ENCODE measurements at places on chromosomes 4 and X.

DNA sequence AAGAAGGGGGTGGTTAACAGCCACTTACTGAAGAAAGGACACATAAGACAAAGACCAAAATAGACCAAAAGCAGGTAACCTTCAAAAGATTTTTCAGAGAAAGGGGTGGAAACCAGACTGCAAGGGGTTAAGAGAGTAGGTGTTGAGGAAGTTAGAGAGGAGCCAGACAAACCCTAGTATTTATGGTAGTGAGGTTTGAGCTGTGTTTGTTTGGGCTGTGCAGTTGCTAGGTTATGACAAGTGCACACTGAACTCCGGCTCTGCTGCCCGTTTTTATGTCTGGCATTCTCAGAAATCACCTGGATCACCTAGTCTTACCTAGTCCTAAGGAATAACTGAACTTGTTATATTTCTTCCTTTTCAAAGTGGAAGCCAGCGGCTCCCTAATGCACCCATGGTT lies 22.9 kb upstream of the G3BP2 start:
- peak; percentile 50 for DNase-seq

GRCh38 chrX:75546724-75547511 lies 24.1 kb upstream of the ZDHHC15 start:
- DNase-seq, result no peak

DNA sequence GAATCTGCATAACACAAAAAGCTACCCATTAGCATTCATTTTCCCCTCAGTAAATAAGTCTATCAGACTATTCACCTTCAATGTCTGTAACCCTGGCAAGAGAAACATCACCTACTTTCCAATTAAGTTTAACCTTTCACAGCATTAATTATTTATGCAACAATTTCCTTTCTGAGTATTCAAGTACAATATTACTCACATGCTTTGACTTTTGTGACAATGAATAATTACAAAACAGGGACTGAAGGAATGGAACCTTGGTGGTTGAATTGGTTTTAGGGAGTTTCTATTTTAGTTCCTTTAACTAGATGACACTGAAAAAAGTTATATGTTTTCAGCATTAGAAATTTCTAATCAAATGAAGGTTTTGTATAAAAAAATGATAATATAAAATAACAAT lies 932.3 kb upstream of the EPHA5 start:
- no peak for DNase-seq

DNA sequence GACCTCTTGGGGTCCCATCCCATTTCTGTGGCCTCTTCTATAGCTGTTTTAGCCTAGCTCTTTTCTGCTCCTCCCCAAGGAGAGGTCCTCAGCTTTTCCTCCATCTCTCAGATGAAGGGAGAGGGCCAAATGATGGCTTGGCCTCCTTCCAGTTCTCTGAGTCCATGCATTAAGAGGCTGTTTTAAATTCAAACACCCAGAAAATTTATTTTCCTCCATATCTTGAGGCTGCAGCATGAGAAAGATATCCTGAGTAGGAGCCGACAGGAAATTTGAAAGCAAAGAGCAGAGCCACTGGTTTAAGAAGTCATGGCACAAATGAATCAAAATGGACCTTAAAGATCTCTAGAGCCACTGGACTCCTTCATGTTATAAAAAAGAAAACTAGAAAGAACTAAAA lies 558.8 kb downstream of the MID1IP1 start:
- no peak for DNase-seq

- no peak for DNase-seq
Observed at GRCh38 chr4:74158466-74159142, 686 bp downstream of the MTHFD2L start.

DNA sequence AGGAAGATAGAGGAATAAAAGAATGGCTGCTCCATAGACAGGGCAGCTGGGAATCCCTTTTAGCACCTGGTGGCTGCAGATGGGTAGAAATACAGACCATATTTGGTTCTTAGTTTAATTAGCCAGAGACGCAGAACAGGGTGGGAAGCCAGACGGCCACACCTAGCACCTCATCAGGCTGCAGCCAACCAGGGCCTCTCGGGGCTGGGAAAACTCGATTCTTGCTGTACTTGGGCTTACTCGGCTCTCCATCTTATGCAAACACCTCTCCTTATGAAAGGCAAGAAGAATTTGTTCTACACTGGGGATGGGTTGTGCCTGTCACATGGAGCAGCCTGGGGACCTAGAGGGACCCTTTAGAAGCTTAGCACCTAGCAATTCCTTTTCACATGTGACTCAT lies 19.7 kb downstream of the IRAK1 start:
- DNase-seq, result no peak

GRCh38 chr4:91519155-91519554 lies 784.6 kb upstream of the GRID2 start:
- DNase-seq, result no peak

GRCh38 chr4:117691572-117692351 lies 342.5 kb upstream of the NDST3 start:
- DNase-seq, result no peak

- DNase-seq, result no peak
Observed at GRCh38 chr4:186104890-186105646, 564 bp downstream of the FAM149A start.

DNA sequence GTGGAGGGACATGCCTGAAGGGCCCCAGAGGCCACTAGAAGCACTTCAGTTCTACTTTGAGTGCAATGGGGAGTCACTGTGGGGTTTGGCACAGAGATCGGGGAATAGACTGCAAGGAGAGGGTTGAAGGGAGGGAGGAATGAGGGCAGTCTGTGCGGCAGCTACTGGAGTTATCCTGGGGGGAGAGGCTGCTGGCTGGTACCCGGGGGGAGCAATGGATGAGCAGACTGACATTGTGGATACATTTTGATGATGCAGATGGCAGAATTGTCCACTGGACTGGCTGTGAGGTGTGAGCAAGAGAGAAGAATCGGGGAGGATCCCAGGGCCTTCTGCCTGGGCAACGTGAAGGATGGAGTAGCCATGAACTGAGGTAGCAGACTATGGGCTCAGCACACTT lies 2.8 kb upstream of the MAMLD1 start:
- DNase-seq, result no peak

DNA sequence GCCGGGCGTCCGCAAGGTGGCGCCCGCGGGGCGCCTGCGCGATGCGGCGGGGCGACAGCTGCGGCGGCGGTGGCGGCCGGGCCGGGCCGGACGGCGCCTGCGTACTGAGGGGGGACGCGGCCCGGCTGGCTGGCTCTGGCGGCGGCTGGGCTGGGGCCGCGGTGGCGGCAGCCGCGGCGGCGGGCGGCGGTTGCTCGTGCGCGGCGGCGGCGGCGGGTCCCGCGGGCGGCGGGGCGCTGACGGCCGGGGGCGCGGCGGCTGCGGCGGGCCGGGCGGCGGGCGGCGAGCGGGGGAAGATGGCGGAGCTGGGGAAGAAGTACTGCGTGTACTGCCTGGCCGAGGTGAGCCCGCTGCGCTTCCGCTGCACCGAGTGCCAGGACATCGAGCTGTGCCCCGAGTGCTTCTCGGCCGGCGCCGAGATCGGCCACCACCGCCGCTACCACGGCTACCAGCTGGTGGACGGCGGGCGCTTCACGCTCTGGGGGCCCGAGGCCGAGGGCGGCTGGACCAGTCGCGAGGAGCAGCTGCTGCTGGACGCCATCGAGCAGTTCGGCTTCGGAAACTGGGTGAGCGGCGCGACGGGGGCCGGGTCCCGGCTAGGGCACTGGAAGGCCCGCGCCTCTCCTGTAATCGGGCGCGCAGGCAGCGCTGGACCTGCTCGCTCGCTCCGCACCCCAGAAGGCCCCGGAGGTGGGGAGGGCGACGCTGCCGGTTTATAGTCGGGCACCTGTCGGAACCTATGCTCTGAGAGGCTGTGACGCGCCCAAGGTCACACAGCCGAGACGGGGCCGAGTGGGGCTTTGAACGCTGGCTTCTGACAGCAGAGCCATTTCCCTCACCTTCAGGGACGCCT lies at the start of gene TADA2B:
Gene TADA2B (plus strand): TSS at position 89 of the 853 bp plus-strand sequence. CDS start 208 bp downstream, at position 297.
- DNase-seq, result peak; percentile 65

- no peak for DNase-seq
Observed at GRCh38 chr4:153679486-153679885, 4.6 kb upstream of the TLR2 start.

DNA sequence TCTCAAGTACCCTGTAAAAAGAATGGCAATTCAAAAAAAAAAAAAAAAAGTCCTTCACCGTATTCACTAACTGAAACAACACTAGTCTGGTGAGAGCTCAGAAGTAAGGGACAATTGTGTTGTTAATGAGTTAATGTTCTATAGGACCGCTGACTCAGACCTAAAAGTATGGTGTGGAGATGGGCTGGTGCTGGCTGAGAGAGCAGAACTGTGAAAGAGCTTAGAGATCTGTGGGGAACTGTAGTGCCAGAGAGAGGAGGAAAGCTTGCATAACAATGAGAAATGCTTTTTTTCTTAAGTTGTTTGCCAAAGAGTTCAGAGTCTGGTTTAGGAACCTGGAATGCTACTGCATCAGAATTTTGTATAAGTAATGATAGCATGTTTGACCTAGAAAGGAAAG lies 65.1 kb downstream of the LHFPL1 start:
- no peak for DNase-seq

DNA sequence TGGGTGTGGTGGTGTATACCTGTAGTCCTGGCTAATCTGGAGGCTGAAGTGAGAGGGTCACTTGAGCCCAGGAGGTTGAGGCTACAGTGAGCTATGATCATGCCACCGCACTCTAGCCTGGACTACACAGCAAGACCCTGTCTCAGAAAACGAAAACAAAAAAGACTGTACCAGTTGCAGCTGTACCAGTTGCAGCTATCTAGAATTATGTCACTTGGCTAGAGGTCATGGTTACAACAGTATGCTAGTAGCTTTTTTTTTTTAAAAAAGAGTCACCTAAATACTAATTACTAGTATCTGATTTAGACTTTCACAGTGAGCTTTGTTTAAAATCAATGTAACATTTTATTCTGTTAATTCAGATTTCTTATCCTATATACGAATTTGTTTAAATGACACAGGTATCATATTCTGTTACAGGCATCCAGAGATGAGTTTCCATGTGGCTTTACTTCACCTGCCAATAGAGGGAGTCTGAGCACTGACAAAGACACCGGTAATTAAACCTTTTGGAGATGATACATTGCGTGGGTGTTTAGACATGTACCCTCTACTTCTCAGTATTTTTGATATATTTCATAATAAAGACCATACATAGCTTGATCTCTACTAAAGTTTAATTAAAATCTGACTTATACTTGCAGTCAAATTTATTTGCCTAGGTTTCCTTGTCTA lies 100.2 kb upstream of the IL13RA1 start:
- DNase-seq, result no peak

DNA sequence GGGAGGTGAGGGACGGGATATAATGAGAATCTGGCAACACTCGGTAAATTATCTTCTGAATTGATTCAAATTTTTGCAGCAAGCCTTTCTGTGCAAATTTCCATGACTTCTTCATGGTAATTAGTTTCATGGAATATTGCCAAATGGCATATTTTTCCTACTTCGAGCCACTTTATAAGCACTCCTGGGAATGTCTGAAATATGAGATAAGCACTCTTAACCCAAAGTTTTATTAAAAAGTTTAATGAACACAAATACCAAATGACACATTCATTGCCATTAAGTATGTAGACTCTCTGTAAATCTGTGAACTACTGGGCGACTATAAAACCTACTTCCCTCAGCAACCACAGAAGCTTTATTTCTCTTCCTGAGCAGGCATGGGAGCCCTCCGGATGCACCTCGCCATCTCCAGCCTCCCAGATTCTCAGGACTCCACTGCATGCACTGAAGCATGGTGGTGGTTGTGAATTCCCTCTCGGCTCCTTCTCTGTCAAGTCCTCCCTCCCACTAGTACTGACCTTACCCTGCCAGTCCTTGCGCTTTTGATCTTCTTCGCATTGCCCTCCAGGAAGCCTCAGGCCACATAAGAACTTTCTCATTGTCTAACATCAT lies 154.4 kb upstream of the RPL34 start:
- no peak for DNase-seq

DNA sequence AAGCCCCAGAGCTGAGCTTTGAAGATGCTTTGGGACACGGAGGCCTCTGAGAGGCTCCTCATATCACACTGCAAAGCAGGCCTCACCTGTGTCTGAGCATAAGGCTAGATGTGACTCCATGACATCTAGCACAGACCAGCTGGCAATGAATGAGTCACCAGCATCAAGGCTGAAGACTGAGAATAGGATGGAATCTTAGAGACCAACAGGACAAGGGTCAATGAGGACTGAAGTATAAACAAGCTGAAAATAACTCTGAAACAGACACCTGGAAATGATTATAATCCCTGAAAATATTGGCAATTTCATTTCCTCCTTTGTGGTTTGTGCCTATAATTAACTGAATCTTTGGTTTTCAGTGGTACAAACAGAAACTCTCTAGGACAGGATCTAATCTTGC lies 87.1 kb upstream of the PRPS1 start:
- DNase-seq, result no peak

- no peak for DNase-seq
Observed at GRCh38 chr4:158895797-158896576, 127.2 kb downstream of the FNIP2 start.

- no peak for DNase-seq
Observed at GRCh38 chrX:47683184-47683828, 24.3 kb upstream of the UXT start.

DNA sequence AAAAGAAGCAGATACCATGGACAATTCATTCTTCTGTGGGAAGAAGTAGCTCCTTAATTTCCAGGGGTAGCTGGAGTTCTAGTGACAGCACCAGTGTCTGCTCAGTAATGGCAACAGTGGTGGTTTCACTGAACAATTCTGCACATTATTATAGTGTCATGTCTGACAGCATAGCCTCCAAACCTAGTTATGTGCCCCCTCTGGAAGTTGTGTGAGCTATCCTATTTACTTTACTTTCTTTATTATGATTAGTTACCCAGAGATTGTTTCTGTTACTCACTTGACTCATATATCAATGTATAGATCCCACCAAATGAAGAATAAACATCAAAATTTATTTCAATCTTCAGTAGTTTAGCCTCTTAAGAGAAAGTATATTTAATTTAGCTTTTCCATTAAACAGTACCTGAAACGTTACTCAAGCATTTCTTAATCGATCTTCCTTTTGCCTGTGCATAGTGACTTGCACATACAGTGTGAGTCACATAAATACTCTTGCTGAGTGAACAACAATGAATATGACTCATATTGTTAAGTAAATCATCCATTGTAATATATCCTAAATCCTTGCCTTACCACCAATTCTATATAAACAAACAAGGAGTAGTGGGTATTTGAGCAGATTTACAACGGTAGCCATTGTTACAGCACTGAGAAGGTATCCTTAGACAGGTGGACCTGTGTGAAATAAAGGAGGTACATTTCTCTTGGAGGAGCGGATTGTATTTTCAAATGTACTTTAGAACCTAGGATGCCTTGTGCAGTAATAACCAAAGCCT lies 534.7 kb downstream of the ANKRD50 start:
- no peak for DNase-seq
